ENCODE measurements at places on chromosomes 5 and 9. TPM values are rescaled to one million over a fixed set of nuclear protein-coding genes. Genes with fewer than 3 reads are reported as not detected.

- H3K36me3 ChIP-seq: no peaks in the 10 kb centered on the region
- H3K4me1 ChIP-seq: no peaks in the 10 kb centered on the region
- H3K27me3 ChIP-seq: no peaks in the 10 kb centered on the region
Observed at GRCh38 chr9:95724253-95724991, 151.1 kb upstream of the ERCC6L2 start.

DNA sequence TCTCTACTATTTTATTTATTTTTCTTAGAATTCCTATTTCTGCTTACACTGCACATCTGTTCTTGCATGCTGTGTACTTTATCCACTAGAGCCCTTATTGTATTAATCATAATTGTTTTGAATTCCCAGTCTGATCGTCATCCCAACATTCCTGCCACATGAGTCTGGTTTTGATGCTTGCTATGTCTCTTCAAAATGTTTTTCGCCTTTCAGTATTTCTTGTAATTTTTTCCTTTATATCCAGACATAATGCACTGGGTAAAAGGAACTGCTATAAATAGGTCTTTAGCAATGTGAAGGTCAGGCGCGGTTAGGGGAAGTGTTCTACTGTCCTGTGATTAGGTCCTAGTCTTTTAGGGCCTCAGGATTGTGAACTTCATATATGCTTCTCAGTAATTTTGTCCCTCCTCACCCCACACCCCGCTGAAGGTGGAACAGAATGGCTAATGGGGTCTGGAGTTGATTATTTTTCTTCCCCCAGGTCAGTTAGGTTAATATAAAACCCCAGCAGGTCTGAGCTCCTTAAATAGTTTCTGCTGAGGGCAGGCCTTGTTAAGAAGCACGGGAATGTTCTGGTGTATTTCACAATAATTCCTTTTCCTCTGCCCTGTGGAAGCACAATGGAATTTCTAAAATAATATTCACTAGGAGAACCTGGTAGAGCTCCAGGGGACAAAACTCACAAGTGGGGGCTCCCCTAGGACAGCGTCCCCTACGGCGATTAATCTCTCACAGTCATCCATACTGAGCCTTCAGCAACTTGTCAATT is 146.6 kb upstream of the TUT7 start:
- H3K4me3 ChIP-seq: no peak overlapping the region
- H3K36me3 ChIP-seq: no peaks in the 10 kb centered on the region
- no peaks in the 10 kb centered on the region for H3K4me1 ChIP-seq

DNA sequence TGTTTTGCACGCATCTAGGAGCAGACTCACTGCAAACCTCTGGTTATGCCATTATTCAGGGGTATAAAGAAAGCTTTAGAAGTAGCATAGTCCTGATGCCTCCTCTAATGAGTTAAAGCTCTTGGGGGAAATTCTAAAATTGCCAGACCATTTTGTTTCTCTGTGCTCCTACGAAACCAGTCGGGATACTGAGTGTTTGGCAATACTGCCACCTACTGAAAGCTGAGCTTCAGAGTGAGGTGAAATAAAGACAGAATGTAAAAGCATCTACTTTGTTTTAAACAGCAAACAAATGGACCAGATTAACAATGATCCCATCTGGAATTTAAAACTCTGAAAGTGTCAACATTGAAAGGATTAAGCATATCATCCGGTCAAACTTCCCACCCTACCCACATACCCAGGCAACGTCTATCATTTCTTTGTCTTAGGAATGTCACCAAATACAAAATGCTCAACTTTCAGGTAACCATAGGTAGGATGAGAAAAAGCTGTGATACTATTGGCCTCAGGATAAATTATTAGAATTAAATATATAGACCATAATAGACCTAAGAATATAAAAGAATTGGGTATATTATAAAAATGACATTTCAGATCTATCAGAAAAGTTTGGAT is 77.8 kb upstream of the SHISAL2B start:
- peaks cover 5% of the 10 kb centered on the region for H3K4me1 ChIP-seq
- H3K27ac ChIP-seq: no peak overlapping the region
- DNase-seq: no peak
- H3K4me3 ChIP-seq: no peak overlapping the region
- H3K27me3 ChIP-seq: no peaks in the 10 kb centered on the region

The S100Z gene
- total RNA-seq: not detected

The TMEM252 gene
- not detected for total RNA-seq

GRCh38 chr9:92745331-92745730 is 19.3 kb downstream of the BICD2 start:
- no peaks in the 10 kb centered on the region for H3K27me3 ChIP-seq
- DNase-seq: no peak
- no peak overlapping the region for H3K4me3 ChIP-seq
- H3K27ac ChIP-seq: no peak overlapping the region

The BHMT2 gene
- 1.7 TPM for total RNA-seq

- H3K27me3 ChIP-seq: no peaks in the 10 kb centered on the region
- H3K27ac ChIP-seq: no peak overlapping the region
- no peak overlapping the region for H3K4me3 ChIP-seq
- DNase-seq: no peak
- no peaks in the 10 kb centered on the region for H3K4me1 ChIP-seq
Observed at GRCh38 chr9:5532306-5532705, 22.0 kb downstream of the PDCD1LG2 start.

The OLFM1 gene
- total RNA-seq: 10.4 TPM

The SOX30 gene
- not detected for total RNA-seq

DNA sequence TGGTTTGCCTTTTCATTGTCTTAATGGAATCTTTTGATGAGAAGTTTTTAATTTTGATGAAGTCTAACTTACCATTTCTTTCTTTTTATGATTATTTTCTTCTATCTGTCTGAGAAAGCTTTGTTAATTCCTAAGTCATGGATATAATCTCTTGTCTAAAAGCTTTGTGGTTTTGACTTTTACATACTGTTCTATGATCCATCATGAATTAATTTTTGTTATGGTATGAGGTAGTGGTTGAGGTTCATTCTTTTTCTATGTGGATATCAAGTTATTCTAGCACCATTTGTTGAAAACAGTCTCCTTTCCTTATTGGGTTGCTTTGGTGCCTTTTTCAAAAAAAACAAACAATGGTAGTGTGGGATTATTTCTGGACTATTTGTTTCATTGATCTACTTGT is 20.4 kb downstream of the FBXO10 start:
- no peaks in the 10 kb centered on the region for H3K36me3 ChIP-seq
- no peak for DNase-seq
- H3K27me3 ChIP-seq: no peaks in the 10 kb centered on the region
- H3K4me3 ChIP-seq: no peak overlapping the region
- no peaks in the 10 kb centered on the region for H3K4me1 ChIP-seq
- H3K27ac ChIP-seq: no peak overlapping the region

DNA sequence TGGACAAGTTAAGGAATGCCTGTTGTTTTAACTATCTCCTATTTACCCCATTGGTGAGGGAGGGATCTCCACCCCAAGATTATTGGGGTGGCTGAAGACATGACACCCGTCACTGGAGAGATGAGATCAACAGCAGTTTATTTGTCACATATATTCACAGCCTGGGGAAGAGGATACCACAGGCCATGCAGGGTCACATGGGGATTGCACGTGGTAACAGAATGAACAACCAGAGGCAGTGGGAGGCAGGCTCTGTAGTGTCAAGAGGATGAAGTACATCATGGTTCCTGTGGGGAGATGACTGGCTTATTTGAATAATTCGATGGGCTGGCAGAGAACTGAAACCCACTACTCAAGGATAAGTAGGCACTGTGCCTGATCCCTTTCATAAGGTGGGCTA is 18.6 kb upstream of the SHISAL2B start:
- H3K4me1 ChIP-seq: no peaks in the 10 kb centered on the region
- H3K27me3 ChIP-seq: no peaks in the 10 kb centered on the region
- H3K27ac ChIP-seq: no peak overlapping the region
- no peak overlapping the region for H3K4me3 ChIP-seq
- H3K36me3 ChIP-seq: no peaks in the 10 kb centered on the region
- no peak for DNase-seq

GRCh38 chr5:34526682-34527305 is 129.3 kb upstream of the RAI14 start:
- no peak for DNase-seq
- H3K4me3 ChIP-seq: no peak overlapping the region
- no peak overlapping the region for H3K27ac ChIP-seq
- no peaks in the 10 kb centered on the region for H3K27me3 ChIP-seq
- no peaks in the 10 kb centered on the region for H3K4me1 ChIP-seq

DNA sequence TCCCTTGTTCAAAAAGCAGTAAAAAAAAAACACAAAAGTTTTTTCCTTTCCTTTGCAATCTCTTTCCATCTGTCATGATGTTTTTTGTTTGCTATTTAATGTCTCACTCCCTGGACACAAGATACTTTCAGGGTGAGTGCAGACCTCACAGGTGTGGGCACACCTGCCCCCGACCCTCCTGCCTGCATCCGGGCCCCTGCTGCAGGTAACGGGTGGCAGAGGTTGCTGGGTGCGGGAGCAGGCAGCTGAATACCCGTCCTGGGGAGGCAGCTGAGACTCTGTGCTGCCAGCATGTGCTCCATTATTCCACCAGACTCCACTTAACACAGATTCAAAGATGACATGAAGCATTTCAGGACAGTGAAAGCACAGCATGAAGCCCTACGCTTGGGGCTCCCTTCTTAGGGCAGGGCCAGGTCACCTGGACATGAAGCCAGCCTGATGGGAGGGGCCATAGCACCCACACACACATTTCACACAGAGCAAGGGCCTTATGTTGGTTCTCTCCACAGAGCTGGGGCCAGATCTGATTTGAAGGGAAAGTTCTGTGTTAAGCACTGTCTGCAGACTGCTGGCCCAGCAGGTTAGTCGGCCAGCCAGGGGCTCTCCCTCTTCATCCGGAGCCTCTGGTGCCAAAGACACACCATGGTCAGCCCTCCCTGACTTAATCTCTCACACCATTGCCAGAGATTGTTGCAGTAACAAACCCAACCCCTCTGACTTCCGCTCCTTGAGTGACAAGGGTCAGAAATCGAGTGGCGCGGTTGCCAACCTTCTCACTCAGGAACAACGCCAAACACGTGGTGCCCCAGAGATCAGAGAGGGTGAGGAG is 13.0 kb downstream of the NEK6 start:
- H3K4me3 ChIP-seq: no peak overlapping the region
- no peaks in the 10 kb centered on the region for H3K36me3 ChIP-seq
- peaks cover 36% of the 10 kb centered on the region for H3K4me1 ChIP-seq
- peak; percentile 84 for DNase-seq
- H3K27me3 ChIP-seq: no peaks in the 10 kb centered on the region
- H3K27ac ChIP-seq: peak overlapping the region; percentile 66

DNA sequence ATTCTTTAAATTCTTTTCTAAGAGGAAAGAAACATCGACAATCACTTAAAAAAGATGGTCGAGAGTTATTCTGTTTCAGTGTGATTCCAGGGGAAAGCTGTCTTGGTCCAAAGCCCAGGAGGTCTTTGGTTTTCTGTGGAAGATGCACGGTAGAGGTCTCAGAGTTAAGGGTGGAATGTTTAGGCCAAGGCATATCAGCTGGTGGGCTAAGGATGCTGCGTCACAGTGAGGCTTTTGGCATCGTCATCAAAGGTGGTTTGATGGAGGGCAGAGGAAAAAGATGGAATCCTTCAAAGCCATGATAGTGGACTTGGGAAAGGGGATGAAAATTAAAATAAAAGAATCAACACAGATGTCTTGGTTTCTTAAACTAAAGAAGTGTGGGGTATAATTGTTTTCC is 137.3 kb upstream of the ANKH start:
- H3K36me3 ChIP-seq: no peaks in the 10 kb centered on the region
- H3K4me1 ChIP-seq: peaks cover 14% of the 10 kb centered on the region
- no peaks in the 10 kb centered on the region for H3K27me3 ChIP-seq
- no peak overlapping the region for H3K4me3 ChIP-seq
- DNase-seq: no peak
- peak overlapping the region; percentile 32 for H3K27ac ChIP-seq

The GABBR2 gene
- total RNA-seq: 0.09 TPM

DNA sequence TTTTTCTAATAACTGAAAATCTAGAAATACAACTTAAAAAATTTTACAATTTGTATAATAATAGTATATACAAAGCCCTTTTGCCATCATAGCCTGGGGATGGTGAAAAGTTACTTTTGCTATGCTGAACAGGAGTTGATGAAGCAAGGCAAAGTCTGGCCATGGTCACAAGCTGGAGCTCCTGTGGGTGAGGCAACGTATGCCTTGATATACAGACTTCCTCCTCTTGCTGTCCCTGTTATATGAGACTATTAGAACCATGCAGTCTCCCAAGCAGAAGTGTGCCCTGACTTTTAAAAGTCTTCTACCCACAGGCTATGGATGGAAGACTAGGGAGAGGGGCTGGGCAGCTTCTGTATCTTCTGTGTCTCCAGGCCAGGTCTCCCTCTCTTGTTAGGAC is 15.7 kb downstream of the FAM151B start:
- no peak for DNase-seq
- no peaks in the 10 kb centered on the region for H3K36me3 ChIP-seq
- H3K27me3 ChIP-seq: no peaks in the 10 kb centered on the region
- no peak overlapping the region for H3K27ac ChIP-seq
- H3K4me3 ChIP-seq: no peak overlapping the region

The FPGS gene
- total RNA-seq: 40.3 TPM

The ANKRD20A1 gene
- 3.8 TPM for total RNA-seq

The LCNL1 gene
- 0.12 TPM for total RNA-seq

The ACSL6 gene
- total RNA-seq: 1.1 TPM

The TPM2 gene
- total RNA-seq: 52.8 TPM

The GABRG2 gene
- 0.35 TPM for total RNA-seq

DNA sequence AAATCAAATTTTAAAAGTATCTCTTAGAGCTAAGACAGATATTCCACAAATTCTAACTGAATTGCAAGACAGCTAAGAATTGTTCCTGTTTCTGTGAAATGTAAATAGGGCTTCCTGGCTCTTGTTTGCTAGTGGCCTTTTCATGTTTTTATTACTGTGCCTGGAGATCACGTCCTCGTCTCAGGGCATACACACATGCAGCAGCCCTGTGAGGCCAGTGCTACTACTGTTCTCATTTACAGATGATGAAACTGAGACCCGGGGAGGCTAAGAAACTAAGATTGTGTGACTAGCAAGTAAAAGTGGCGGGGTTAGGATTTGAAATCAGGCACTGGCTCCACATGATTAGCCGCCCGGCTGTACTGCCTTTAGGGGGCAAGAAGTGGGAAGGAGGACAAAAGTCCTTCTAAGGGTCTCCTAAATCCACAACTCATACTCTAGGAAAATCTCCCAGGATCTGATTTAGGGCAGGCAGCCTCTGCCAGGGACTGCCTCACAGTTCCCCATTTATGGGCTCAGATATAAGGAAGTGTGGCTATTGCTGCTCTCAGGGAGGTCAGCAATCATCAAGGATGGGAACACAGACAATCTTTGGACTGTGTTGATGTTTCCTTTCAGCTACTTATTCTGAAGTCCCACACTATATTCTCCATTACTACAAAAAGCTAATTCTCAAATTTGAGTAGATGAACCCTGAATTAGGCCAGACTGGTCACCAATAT is 7.9 kb downstream of the PRUNE2 start:
- no peaks in the 10 kb centered on the region for H3K4me1 ChIP-seq
- H3K27ac ChIP-seq: no peak overlapping the region
- no peak overlapping the region for H3K4me3 ChIP-seq
- no peaks in the 10 kb centered on the region for H3K27me3 ChIP-seq
- DNase-seq: no peak
